Activated CD8-positive, alpha-beta memory T cell treated with anti-CD3 and anti-CD28 coated beads, Interleukin-2, amount 50 U/mL, for 48 hours (primary cell): ENCODE measurements at places on chromosomes 12 and 14.
A peak's percentile ranks its signal among the peaks of the same experiment; 100 is the strongest.

- DNase-seq: no peak
Observed at GRCh38 chr12:106101803-106102202, 37.0 kb downstream of the NUAK1 start.

GRCh38 chr14:85412756-85413155, 117.2 kb upstream of the FLRT2 start:
- DNase-seq: no peak

DNA sequence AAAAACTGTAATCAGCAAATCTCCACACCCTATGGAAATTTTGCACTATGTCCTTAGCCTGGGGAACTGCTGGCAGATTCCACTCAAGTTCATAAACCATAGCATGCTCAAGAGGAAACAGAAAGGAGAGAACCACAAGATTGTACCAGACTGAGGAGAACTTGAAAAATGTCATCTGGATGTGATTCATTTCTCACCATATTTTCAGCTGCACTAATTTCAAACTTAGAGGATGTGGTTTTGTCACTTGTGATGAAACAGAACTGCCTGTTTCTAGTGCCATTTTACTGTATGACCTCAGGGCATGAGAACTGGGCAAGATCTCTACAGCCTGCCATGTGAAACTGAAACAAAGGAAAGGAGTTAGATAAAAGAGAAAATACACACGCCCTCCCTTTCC, 1493.1 kb upstream of the FLRT2 start:
- DNase-seq: no peak

DNA sequence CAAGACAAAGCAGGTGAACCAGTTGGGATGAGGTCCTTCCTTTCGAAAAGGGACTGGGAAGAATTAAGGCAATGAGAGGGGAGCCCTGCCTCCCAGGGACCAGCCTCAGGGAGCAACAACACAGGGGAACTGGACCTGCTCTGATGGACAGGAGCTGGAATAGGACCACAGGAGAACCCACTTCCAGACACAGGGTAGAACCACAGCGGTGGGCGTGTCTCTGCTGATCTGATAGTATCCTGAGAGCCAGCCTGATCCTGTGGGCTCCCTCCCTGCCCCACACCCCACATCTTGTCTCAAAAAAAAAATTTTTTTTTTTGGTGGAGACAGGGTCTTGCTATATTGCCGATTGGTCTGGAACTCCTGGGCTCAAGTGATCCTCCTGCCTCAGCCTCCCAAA, 13.6 kb upstream of the PLEK2 start:
- DNase-seq: no peak

- DNase-seq: no peak
Observed at GRCh38 chr14:68386950-68387779, 405.7 kb downstream of the ZFP36L1 start.

DNA sequence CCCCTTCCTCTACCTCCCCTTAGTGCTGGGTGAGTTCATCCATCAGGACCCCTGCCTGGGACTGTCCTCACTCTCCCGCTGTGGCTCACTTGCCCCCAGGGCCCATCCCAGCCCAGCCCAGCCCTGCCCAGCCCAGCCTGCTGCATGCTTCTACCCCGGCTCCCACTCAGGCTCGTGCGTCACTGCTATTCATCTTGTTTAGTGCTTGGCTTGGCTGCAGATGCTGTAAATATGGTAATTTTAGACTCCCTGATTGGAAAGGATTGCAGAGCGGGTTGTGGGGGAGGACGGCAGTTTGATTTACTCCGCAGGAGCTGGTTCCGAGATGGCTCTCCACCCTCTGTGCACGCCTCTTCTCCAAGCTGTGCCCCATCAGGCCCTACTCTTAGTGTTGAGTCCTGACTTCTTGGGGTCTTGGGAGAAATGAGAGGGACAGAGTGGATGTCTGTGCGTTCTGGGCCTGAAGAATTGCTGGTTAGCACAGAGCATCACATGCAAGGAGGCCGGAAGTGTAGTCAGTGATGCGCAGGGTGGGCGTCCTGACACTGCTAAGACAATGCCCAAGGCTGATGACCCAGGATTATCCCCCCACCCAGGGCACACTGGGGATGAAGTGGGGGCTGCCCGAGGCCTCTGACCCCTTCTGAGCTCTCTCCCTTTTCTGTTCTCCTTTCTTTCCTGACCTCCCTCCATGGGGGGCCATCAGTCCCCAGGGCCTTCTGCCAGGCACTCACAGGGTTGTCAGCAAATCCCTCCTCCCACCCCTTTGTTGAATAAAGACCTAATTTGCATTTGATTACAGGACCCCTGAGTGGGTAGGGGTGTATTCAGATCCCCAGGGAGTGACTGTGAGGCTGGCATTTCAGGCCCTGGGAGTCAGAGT, 244.4 kb downstream of the ZFP36L1 start:
- DNase-seq: no peak

- DNase-seq: peak; percentile 57
Observed at GRCh38 chr12:50620109-50620977, 115.6 kb downstream of the DIP2B start.

GRCh38 chr14:102891556-102891955, 30.9 kb upstream of the AMN start:
- DNase-seq: no peak

DNA sequence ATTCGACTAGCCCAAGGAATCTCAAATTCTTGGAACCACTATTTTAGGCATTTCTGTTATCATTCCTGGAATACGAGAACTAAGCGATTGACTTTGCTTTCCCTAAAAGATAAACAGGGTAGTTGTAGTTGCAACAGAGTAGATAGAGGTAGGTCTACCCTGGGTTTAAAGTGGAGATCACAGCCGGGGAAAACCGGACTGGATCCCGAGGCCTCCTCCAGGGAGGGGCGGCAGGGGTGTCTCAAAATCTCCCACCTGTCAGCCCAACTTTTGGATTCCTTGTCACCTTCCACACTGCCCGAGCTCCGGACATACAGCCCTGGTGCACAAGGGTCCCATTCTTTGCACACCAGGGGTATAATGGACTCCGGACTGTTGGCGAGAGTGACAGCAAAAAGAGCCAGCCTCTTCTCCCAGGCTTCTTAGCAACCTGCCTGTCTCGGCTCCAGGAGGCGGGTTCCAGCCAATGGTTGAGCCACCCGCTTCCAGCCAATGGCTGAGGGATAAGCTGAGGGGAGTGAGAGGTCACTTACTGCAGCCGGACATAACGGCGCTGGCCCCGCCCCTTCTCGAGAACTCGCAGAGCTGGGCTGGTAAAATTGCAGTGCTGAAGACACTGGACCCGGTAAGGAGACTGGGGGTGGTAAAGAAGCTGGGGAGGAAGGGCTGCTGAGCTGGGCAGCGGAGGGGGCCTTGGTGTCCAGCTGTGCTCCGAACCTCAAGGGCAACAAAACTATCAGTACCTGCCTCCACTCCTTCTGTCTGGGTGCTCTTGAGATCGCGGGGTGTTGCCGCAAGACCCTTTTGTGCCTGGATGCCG, at the start of gene SUOX:
TSS of gene SUOX (plus strand) at position 562 of the 820 bp plus-strand sequence. CDS start 4,946 bp downstream, outside the sequence.
- peak; percentile 67 for DNase-seq

GRCh38 chr12:97513950-97514349, 51.3 kb downstream of the RMST start:
- no peak for DNase-seq
